ENCODE measurements at places on chromosomes 1 and 21. TPM values are rescaled to one million over a fixed set of nuclear protein-coding genes. Genes with fewer than 3 reads are reported as not detected.

- no peak for ATAC-seq
Observed at GRCh38 chr1:28229996-28230395, 2.8 kb downstream of the DNAJC8 start.

GRCh38 chr1:39845569-39846566 is 37.4 kb downstream of the TRIT1 start:
- ATAC-seq = peak; percentile 81

DNA sequence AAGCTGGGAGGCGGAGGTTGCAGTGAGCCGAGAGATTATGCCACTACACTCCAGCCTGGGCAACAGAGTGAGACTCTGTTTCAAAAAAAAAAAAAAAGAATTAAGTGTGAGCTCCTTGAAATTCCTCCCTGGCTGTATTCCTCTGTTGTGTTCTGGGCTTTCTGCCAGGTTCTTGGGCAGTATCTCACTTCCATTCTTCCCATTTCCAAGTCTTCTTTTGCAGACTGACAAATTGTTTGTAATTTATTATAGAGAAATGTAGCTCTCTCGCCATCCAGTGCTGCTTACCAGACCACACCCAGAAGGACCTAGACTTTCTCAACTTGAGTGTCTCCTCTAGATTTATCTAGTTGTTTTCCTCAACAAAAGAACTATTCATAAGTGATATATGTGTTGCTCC is 105.0 kb upstream of the ADGRL2 start:
- peak; percentile 65 for ATAC-seq

DNA sequence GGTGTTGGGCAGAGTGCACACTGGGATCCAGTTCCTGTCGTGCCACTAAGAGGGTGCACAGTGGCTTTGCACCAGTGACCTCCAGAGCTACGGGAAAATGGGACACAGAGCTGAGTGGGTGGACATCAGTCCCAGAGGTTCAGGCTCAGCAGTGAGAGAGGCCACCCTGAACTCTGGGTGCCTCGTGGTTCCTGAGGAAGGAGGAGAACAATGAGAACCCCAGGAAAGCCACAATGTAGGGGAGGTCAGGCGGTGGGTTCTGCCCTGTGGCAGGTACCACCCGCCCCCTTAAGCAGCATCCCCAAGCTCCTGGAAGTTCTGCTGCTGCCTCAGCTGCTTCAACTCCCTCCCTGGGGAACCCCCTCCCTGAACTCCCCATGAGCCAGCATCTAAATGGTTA is 112.2 kb downstream of the GRIK3 start:
- no peak for ATAC-seq

DNA sequence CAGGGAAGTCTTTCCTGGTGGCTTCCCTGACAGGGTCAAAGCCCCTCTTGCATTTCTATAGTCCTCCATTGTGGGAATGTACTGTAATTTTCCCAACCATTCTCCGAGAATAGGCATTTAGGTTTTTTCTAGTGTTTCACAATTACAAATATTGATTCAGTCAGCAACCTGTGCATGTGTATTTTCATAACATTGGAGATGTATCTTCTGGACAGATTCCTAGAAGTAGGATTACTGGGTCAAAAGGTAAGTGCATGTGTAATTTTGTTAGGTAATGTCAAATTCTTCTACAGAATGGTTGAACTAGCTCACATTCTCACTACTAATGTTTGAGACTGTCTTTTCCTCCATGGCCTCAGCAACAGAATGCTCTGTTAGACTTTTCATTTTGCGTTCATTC is 8.3 kb upstream of the PLA2G2A start:
- ATAC-seq = no peak

DNA sequence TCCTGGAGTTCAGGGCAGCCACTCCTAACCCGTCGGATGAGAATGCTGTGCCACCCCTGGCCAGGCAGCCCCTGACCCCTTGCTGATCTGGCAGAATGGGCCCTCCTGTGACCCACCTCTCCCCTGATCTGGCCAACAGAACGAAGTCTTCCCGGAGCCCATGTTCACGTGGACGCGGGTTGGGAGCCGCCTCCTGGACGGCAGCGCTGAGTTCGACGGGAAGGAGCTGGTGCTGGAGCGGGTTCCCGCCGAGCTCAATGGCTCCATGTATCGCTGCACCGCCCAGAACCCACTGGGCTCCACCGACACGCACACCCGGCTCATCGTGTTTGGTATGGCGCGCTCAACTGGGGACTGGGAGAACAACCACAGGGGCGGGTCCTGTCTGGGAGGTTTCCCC is 104.1 kb upstream of the KLHDC7A start:
- ATAC-seq = no peak

GRCh38 chr1:229907884-229908638 is 159.0 kb upstream of the GALNT2 start:
- ATAC-seq = no peak

DNA sequence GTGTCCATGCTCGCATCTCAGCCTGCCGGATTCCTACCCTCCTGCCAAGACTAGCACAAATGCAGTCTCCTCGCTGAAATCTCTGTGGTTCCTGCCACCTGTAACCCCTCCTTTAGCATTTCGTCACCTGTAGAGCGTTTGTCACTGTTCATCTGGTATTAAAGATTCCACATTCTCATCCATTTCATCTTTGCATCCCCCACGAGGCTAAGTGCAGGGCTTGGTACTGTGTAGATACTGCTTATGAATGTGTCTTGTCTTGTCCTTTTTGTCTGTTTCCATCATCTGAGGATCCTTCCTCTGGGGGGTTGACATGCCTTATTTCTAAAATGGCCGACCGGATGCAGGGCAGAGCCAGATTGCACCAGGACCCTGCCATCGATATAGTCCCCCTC is 53.7 kb upstream of the DNAJC6 start:
- ATAC-seq = no peak

The CFAP107 gene
- not detected for total RNA-seq

The UBXN10 gene
- total RNA-seq = 9.2 TPM
